ENCODE measurements at places on chromosomes 6 and 20. TPM values are rescaled to one million over a fixed set of nuclear protein-coding genes. Genes with fewer than 3 reads are reported as not detected.

SAMD5 gene
- total RNA-seq, result 0.62 TPM

SEL1L2 gene
- not detected for total RNA-seq

RCAN2 gene
- not detected for total RNA-seq

MLIP gene
- total RNA-seq, result not detected

PCED1A gene
- 25.6 TPM for total RNA-seq

ZNF334 gene
- total RNA-seq, result not detected

TREML2 gene
- total RNA-seq, result not detected

KCNQ5 gene
- 1.5 TPM for total RNA-seq

BPIFA1 gene
- not detected for total RNA-seq

FUCA2 gene
- 52.4 TPM for total RNA-seq

VWA7 gene
- total RNA-seq, result 0.72 TPM

DNPH1 gene
- total RNA-seq, result 96.3 TPM

KHDC1L gene
- total RNA-seq, result not detected

PRR18 gene
- total RNA-seq, result 0.06 TPM

SNX21 gene
- 11.4 TPM for total RNA-seq

EYS gene
- total RNA-seq, result not detected

TRIM38 gene
- 1.6 TPM for total RNA-seq

GRM1 gene
- not detected for total RNA-seq

COL9A3 gene
- 0.96 TPM for total RNA-seq

ASF1A gene
- total RNA-seq, result 8.0 TPM

CPXM1 gene
- total RNA-seq, result not detected

OGFR gene
- 45.2 TPM for total RNA-seq

COX4I2 gene
- not detected for total RNA-seq

ACTL10 gene
- total RNA-seq, result not detected

TSBP1 gene
- total RNA-seq, result not detected

FOXF2 gene
- 23.1 TPM for total RNA-seq

PNPLA1 gene
- not detected for total RNA-seq

DEFB132 gene
- not detected for total RNA-seq

CCN5 gene
- 27.5 TPM for total RNA-seq

OPN5 gene
- total RNA-seq, result not detected

POU5F1 gene
- total RNA-seq, result 7.2 TPM

All from A549 treated with Mapracorat at 1 μM for 4 hours (cell line).